ENCODE measurements at places on chromosomes 3 and 15. TPM values are rescaled to one million over a fixed set of nuclear protein-coding genes. Genes with fewer than 3 reads are reported as not detected.

GRCh38 chr3:147447224-147447623, 38.1 kb downstream of the ZIC1 start:
- H3K36me3 ChIP-seq = no peaks in the 10 kb centered on the region
- H3K4me1 ChIP-seq = no peaks in the 10 kb centered on the region
- DNase-seq = no peak
- H3K27ac ChIP-seq = no peak overlapping the region

GRCh38 chr15:69979262-69979661, 118.5 kb downstream of the TLE3 start:
- peaks cover 53% of the 10 kb centered on the region for H3K27me3 ChIP-seq
- H3K27ac ChIP-seq = no peak overlapping the region
- no peaks in the 10 kb centered on the region for H3K36me3 ChIP-seq
- H3K4me3 ChIP-seq = no peak overlapping the region

DNA sequence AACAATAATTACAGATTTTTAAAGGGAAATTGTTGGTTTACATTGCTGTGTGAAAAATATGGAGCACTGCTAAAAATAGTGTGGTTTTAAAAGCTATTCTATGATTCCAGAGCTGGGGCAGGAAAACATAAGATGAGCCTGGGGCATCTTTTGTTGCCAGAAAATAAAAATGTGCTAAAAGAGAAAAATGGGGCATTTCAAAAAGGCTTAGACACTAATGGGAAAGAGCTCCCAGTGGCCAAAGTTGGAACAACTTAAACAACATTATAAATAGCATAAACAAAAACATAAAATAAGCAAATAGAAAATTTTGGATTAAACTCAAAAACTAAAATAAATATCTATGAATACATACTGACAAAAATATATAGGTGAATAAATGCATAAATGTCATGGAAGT, 478.9 kb downstream of the NLGN1 start:
- peaks cover 28% of the 10 kb centered on the region for H3K4me1 ChIP-seq
- H3K27ac ChIP-seq = no peak overlapping the region
- DNase-seq = no peak
- peaks cover 2% of the 10 kb centered on the region for H3K36me3 ChIP-seq

- H3K27me3 ChIP-seq = no peaks in the 10 kb centered on the region
- no peak for DNase-seq
- no peak overlapping the region for H3K4me3 ChIP-seq
- H3K36me3 ChIP-seq = peaks cover 2% of the 10 kb centered on the region
- no peak overlapping the region for H3K27ac ChIP-seq
These were observed 122.9 kb downstream of the RORA start for GRCh38 chr15:61106044-61106834.

GRCh38 chr3:115549071-115549470, 74.2 kb upstream of the GAP43 start:
- no peaks in the 10 kb centered on the region for H3K27me3 ChIP-seq
- no peaks in the 10 kb centered on the region for H3K36me3 ChIP-seq
- no peak for DNase-seq
- no peak overlapping the region for H3K27ac ChIP-seq
- peaks cover 29% of the 10 kb centered on the region for H3K4me1 ChIP-seq

- peaks cover 6% of the 10 kb centered on the region for H3K27me3 ChIP-seq
- peak overlapping the region; percentile 81 for H3K27ac ChIP-seq
- H3K4me1 ChIP-seq = peaks cover 38% of the 10 kb centered on the region
These were observed 682 bp downstream of the ETFA start for GRCh38 chr15:76310475-76311099.

DNA sequence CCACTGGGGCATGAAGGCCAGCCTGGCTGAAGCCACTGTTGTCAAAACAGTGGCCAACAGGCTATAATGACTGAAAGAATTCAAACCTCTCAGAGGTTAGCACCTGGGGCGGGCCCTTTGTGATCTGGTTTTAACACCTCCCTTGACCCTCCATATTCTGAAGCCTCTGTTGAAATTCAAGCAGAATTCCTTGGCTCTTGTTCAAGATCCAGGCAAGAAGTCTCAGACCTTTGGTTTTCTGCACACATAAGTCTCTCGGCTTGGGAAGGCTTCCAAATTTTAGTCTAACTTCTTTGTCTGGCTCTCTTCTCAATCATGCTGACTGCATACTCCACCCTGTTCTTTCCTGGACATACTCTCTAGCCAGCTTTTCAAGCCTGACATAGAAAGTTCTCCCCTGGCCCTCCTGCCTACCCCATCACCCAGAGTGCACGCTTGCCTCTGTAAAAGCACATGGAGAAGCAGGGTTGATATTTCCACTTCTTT, 144.5 kb downstream of the PDZRN3 start:
- no peak overlapping the region for H3K4me3 ChIP-seq
- no peaks in the 10 kb centered on the region for H3K27me3 ChIP-seq
- H3K4me1 ChIP-seq = peaks cover 12% of the 10 kb centered on the region
- H3K36me3 ChIP-seq = peaks cover 6% of the 10 kb centered on the region
- H3K27ac ChIP-seq = no peak overlapping the region

GRCh38 chr3:36837089-36837488, 72.7 kb upstream of the DCLK3 start:
- no peak for DNase-seq
- no peaks in the 10 kb centered on the region for H3K4me1 ChIP-seq
- no peaks in the 10 kb centered on the region for H3K27me3 ChIP-seq
- no peak overlapping the region for H3K27ac ChIP-seq

- H3K4me1 ChIP-seq = no peaks in the 10 kb centered on the region
- no peaks in the 10 kb centered on the region for H3K27me3 ChIP-seq
- H3K27ac ChIP-seq = no peak overlapping the region
These were observed 57.2 kb upstream of the UTS2B start for GRCh38 chr3:191387441-191388077.

GRCh38 chr15:93245661-93246042, 156.6 kb upstream of the RGMA start:
- no peak overlapping the region for H3K4me3 ChIP-seq
- no peak for DNase-seq
- peaks cover 42% of the 10 kb centered on the region for H3K4me1 ChIP-seq
- H3K27ac ChIP-seq = no peak overlapping the region

- H3K27me3 ChIP-seq = peaks cover 11% of the 10 kb centered on the region
- no peak overlapping the region for H3K4me3 ChIP-seq
- H3K27ac ChIP-seq = no peak overlapping the region
- peaks cover 5% of the 10 kb centered on the region for H3K4me1 ChIP-seq
- DNase-seq = no peak
These were observed 1033.3 kb downstream of the IGSF11 start for GRCh38 chr3:118001380-118001779.

DNA sequence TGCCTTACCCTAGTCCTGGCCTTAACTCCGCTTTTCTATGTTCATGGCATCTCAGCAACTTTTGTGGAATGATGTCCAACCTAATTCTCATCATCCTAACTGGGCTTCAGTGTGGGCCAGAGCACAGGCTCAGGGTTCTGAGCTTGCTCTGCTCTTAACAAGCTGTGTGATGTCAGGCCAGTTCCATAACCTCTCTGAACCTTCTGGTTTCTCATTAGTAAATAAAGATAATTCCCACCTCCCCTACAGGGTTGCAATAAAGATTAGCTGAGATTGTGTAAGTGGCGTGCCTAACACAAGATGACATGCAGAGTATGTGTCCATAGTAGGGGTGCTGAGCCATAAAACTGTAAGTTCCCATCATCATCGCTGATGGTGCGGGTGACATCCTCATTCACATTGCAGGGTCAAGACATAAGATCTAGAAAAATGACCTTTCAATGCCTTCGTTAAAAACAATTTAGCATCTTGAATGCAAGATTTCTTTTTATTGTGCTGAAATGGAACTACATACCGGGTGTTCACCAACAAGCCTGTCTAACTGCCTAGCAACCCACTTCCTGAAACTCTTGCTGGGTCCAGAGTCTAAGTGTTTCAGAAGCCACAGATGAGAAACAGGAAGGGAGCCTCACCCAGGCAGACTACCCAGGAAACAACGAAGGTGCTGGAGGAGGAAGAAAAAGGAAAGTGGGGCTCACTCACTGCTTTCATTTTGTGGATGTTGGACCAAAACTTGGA, 36.2 kb downstream of the CDCP1 start:
- H3K36me3 ChIP-seq = no peaks in the 10 kb centered on the region
- H3K4me3 ChIP-seq = no peak overlapping the region
- no peaks in the 10 kb centered on the region for H3K4me1 ChIP-seq
- peaks cover 8% of the 10 kb centered on the region for H3K27me3 ChIP-seq
- H3K27ac ChIP-seq = no peak overlapping the region
- no peak for DNase-seq

DNA sequence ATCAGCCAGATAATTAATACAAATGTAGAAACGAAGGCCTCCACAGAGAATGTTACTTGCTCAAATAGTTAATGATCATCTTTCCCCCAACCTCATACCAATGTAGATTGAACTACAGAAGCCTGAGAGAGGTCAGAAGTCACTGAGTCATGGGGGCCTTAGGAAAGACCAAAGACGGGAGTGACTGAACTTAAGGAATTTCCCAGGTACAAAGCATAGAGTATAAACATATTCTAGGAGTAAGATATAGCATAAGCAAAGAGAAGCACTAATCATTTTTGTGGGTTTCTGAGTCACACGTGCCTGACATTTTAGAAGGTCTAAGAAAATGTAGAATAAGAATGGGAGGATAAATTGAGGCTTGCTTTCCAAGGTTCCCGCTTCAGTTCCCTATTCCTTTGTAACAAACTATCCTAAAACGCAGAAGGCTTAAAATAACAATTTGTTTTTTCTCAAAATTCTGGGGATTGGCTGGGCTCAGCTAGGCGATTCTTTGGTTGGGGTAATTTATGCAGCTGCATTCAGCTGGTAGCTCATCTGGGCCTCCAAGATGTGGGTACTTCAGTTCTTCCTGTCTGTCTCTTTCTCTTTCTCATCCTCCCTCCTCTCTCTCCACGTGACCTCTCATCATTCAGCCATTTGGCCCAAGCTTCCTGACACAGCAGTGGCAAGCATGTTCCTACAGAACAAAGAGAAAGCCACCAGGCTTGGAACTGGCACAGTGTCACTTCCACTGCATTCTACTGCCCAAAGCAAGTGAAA, 422.6 kb downstream of the FOXP1 start:
- H3K27ac ChIP-seq = no peak overlapping the region
- DNase-seq = no peak
- H3K4me1 ChIP-seq = no peaks in the 10 kb centered on the region
- peaks cover 5% of the 10 kb centered on the region for H3K36me3 ChIP-seq

GRCh38 chr15:40633178-40633577, 39.1 kb downstream of the KNL1 start:
- no peaks in the 10 kb centered on the region for H3K27me3 ChIP-seq
- H3K4me1 ChIP-seq = no peaks in the 10 kb centered on the region
- DNase-seq = no peak
- peaks cover 7% of the 10 kb centered on the region for H3K36me3 ChIP-seq
- H3K4me3 ChIP-seq = no peak overlapping the region
- H3K27ac ChIP-seq = no peak overlapping the region

GRCh38 chr3:162014284-162014683, 517.7 kb downstream of the OTOL1 start:
- no peaks in the 10 kb centered on the region for H3K36me3 ChIP-seq
- no peak overlapping the region for H3K27ac ChIP-seq
- H3K4me1 ChIP-seq = peaks cover 29% of the 10 kb centered on the region
- no peak for DNase-seq

DNA sequence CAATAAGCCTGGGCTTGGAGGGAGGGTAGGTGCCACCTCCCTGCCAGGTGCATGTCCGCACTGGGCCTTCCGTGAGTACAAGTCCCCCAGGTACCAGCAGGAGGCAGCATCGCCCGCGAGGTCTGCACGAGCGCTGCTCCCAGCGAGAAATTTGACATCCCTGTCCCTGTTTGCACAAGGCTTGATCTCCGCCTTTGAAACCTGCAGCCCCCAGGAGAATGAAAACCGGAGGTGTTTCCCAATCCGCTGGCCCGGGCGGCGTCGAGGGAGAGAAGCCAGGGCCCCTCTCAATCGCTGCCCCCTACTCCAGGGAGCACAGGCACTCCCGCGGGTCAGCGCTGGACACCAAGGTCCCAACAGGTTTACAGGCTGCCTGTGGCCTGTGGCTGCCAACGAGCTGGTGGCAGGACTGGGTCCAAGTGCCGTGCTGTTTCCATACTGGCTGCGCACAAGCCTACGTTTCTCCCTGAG, 961 bp downstream of the HAPLN3 start:
- peak overlapping the region; percentile 62 for H3K4me3 ChIP-seq
- no peaks in the 10 kb centered on the region for H3K36me3 ChIP-seq
- DNase-seq = peak; percentile 57
- H3K27ac ChIP-seq = no peak overlapping the region
- peaks cover 29% of the 10 kb centered on the region for H3K27me3 ChIP-seq

- no peaks in the 10 kb centered on the region for H3K27me3 ChIP-seq
- no peaks in the 10 kb centered on the region for H3K36me3 ChIP-seq
- H3K4me3 ChIP-seq = no peak overlapping the region
- H3K4me1 ChIP-seq = no peaks in the 10 kb centered on the region
These were observed 118.4 kb upstream of the TMC3 start for GRCh38 chr15:81492331-81492968.

- no peak overlapping the region for H3K4me3 ChIP-seq
- no peak for DNase-seq
- H3K4me1 ChIP-seq = no peaks in the 10 kb centered on the region
These were observed 24.3 kb upstream of the RPL14 start for GRCh38 chr3:40432793-40433192.

DNA sequence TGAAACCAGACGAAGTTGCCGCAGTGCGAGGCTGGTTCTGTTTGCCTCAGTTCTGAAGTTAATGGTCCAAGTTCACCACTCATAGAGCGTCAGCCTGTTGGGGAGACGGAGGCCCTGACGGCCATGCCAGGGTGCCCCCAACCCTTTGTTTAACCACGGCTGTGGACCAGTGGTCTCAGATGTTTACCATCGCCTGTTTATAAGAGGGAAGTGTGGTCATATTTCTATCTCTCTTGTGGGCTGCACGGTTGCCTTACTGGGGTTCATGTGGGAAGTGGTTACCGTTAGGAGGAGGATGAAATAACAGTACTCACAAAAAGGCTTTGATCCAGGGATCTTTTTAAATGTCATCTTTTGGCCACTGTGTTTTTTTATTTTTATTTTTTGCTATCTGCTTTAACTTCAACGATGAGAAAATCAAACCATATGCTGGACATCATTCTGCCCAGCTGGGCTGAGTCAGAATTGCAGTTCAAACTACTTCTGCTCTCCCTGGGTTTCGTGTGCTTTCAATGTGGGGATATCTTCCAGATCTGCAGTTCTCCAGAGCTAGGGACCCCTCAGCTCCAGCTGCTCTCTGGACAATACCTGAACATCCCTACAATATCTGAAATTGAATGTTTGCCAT, 17.8 kb downstream of the SMAD3 start:
- H3K4me1 ChIP-seq = peaks cover 55% of the 10 kb centered on the region
- H3K27ac ChIP-seq = no peak overlapping the region
- no peak for DNase-seq
- no peak overlapping the region for H3K4me3 ChIP-seq
- no peaks in the 10 kb centered on the region for H3K27me3 ChIP-seq

DNA sequence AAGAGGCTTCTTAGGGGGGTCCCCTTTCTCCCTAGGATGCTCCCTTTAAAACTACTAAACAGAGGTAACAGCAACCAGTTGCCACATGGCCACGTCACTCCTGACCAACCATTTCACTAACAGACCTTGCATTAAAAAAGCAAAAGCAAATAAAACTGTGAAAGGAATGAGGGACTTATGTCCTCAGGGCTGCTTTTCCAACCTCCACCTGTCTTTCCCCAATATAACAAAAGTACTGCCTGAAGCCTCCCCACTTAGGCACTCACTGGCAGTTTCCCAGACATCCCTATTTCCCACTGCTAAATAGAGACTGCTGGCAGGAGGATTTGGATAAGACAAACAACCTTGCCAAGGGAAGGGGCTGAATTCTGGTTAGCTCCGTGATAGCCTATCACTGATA, 130.3 kb downstream of the ATP8B4 start:
- H3K36me3 ChIP-seq = no peaks in the 10 kb centered on the region
- no peak overlapping the region for H3K4me3 ChIP-seq
- no peak for DNase-seq
- no peaks in the 10 kb centered on the region for H3K27me3 ChIP-seq

Gene HEG1
- 33.8 TPM for total RNA-seq

Gene SLC15A2
- total RNA-seq = 1.4 TPM

All from neural crest cell (in vitro differentiated cells).